Activated T-cell treated with anti-CD3 and anti-CD28 coated beads for 4 hours (primary cell): ENCODE measurements at places on chromosomes 3 and 15.

GRCh38 chr15:62502451-62502850 is 337.4 kb upstream of the C2CD4B start:
- DNase-seq = no peak

GRCh38 chr3:99772671-99773070 is 45.0 kb upstream of the CMSS1 start:
- DNase-seq = no peak

GRCh38 chr3:94709249-94709902 is 646.5 kb downstream of the NSUN3 start:
- DNase-seq = no peak

DNA sequence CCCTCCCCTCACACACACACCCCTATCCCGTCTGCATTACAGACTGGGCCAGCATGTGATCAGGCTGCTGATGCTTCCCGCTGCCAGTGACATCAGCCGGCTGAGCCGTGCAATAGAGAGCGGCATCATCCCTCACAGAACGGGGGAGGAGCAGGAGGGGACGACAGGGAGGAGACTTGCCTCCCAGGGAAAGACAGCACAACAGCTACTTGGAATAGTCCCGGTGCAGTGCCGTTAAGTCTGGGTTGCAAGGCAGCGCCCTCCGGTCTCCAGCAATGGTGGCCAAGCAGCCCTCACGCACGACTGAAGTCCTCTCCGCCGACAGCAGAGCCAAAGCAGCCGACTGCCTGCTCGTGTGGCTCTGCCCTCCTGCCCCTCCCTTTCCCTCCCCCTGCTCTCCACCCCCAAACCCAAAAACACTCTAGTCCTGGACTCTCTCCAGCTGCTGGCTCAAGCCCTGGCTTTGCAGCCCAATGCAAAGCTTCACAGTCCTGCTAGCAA is 31.5 kb upstream of the RPS17 start:
- DNase-seq = no peak

DNA sequence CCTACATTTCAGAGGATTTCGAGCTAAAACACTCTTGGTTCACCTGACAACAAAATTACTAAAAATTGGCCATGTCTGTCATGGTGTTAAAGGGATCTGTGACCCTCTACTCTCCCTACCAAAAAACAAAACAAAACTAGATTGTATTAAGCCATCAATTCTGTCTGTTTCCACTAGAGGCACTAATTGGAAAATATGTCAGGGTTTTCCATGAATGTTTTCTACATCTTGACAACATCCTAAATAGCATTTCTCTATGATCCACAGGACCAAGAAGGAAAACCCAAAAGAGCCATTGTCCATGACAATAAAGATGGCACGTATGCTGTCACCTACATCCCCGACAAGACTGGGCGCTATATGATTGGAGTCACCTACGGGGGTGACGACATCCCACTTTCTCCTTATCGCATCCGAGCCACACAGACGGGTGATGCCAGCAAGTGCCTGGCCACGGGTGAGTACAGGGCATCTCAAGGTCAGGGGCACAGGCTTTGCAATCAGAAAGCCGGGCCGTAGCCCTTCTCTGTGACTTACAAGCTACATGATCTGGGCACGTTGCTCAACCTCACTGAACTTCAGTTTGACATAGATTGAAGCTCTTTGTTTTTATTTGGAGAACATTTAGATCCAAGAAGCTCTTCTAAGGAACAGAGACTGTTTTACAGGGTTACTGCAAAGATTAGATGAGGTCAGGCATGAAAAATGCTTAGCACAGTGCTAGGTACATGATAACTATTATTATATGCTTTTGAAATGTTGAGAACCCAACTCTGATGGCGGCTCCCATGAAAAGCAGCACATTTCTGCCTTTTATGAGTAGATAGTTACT is 74.8 kb downstream of the DNASE1L3 start:
- no peak for DNase-seq

DNA sequence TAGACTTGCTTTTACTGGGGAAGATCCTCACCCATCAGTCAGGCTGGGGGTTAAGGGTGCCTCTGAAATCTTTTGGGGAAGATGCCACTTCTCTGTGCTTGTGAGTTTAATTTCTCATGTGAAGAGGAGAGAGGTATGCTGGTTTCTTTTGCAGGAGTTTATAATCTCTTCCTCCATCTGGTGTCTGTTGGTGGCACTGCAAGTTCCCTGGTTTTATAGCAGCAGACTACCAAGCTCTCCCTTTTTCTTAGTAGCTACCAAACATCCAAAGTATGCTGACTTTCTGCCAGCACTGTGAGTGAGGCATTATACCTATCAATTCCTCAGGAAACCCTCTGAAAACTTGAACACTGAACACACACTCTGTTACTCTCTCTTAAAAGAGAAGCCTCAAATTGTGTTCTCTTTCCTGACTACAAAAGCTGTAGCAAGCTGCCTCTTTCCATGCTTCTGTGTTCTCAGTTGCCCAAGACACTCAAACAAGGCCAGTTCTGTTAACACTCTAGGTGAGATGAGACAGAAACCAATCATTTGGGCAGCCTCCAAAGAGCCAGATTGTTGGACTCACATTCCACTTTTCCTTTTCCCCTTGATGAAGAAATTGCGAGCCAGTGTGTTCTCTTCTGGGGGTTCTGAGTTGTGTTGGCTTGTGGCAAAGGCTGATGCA is 299.5 kb downstream of the GAP43 start:
- DNase-seq = no peak

DNA sequence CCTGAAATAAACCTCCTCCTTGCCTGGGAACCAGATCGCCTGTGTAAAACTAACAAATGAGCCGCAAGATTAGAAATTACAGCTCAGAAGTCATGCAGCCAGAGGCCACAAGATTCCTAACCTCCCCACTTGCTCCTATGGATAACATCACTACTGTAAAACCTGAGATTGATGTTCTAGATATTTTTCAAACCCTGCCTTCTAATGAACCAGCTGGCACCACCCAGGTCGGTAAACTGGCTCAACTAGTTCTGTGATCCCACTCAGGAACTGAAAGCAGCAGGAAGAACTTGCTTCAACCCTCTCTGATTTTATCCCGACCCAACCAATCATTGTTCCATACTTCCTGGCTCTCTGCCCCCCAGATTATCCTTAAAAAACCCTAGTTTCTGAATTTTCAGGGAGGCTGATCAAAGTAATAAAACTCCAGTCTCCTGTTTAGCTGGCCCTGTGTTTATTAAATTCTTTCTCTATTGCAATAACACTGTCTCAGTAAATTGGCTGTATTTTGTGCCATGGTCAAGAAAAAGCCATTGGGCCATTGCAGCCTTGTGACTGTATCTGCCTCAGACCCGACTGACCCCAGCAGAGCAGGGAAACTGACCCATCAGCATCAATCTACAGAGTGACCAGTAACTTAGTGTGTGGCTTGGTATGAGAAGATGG is 98.9 kb downstream of the RPLP1 start:
- no peak for DNase-seq

DNA sequence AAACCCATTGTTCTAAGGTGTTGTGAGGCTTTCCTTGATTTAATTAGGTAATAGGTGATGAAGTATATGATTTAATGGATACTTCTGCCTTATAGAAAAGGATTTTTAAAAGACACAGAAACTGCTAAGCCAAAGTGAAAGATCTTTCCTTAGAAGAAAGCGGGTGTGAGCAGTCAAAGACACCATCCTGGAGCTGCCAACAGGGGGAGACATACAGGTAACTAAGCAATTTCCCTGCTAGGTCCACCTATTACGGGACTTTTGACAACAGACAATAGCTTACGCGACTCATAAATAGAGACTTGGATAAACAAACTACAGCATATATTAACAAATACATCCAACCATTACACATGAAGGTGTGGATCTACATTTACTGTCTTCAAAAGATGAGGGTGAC is 669.5 kb downstream of the SQOR start:
- no peak for DNase-seq

DNA sequence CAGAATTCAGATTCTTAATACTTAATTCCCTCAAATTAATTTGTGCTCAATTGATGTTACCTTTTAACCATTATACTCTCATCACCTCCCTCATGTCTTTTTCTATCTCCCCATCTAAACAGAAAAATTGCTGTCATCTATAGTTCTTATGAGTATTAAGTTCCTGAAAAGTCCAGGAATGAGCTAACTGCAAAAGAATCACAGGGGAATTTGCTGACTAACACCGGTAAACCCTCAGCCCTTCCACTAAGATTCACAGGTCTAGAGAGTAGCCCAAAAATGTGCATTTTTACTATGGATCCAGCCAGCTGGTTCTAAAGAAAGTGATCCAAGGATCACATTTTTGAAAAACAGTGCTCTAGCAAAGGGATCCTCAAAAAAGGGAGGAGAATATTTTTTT is 67.0 kb downstream of the SETD2 start:
- no peak for DNase-seq

DNA sequence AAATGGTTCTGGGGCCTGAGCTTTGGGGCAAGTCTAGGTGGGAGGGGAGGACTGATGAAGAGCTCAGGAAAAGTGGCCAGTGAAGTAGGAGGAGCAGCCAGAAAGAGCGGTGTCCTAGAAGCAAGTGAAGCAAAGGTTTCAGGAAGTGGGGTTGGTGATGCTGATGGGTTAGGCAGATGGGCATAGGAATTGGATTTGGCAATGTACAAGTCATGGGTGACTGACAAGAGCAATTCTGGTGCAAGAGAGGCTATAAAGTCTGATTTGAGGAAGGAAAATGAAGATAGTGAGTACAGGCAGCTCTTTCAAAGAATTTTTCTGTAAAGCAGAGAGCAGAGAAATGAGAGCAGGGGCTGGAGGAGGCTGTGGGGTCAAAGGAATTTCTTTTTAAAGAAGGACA is 19.7 kb downstream of the ALPK3 start:
- no peak for DNase-seq

- no peak for DNase-seq
Measured at GRCh38 chr3:194696702-194697101, 11.0 kb downstream of the FAM43A start.

DNA sequence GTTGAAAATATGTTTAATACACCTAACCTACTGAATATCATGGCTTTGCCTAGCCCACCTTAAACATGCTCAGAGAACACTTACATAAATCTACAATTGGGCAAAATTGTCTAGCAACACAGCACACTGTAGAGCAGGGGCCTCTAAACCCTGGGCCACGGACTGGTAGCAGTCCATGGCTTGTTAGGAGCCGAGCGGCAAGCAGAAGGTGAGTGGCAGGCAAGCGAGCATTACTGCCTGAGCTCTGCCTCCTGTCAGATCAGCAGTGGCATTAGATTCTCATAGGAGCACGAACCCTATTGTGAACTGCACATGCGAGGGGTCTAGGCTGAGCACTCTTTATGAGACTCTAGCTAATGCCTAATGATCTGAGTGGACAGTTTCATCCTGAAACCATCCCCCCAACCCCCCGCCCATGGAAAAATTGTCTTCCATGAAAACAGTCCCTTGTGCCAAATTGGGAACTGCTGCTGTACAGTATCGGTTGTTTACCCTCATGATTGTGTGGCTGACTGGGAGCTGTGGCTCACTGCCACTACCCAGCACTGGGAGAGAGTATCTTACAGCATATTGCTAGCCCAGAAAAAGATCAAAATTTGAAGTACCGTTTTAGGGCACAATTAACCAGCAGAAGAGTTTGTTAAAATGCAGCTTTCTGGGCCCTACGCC is 26.1 kb downstream of the CMSS1 start:
- DNase-seq = no peak

GRCh38 chr3:77240072-77240650 is 200.3 kb downstream of the ROBO2 start:
- DNase-seq = no peak

DNA sequence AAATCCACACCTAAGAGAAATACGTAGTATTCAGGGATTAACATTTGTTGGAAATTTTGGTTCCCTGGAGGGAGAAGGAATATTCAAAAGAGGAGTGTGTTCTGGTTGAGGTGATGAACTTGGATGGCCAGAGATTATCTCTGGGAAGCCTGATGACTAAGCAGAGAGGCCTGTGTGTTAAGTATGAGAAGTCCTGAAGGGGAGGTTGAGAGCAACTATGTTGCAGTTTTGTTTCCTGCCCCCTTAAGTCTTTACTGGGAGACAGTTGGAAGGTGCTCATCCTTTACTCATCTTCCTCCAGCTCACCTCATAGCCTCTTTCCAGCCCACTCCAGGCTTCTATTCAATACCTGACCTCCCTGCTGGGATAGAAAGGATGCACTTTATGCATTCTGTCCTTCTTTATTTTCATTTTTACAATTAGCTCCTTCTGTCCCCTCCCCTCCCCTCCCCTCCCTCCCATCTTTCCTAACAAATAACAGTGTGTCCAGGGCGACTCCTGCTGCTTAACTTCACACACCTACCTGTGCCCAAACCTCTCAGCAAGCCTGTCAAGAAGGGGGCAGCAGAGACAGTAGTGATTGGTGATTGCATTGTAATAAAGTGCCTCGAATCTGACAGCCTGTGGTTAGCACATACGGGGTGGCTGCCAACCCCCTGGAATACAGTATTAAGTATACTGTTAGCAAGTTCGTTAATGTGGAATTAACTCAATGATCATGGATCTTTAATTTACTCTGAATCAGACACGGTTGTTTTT is 11.9 kb downstream of the RAP2B start:
- DNase-seq = no peak

DNA sequence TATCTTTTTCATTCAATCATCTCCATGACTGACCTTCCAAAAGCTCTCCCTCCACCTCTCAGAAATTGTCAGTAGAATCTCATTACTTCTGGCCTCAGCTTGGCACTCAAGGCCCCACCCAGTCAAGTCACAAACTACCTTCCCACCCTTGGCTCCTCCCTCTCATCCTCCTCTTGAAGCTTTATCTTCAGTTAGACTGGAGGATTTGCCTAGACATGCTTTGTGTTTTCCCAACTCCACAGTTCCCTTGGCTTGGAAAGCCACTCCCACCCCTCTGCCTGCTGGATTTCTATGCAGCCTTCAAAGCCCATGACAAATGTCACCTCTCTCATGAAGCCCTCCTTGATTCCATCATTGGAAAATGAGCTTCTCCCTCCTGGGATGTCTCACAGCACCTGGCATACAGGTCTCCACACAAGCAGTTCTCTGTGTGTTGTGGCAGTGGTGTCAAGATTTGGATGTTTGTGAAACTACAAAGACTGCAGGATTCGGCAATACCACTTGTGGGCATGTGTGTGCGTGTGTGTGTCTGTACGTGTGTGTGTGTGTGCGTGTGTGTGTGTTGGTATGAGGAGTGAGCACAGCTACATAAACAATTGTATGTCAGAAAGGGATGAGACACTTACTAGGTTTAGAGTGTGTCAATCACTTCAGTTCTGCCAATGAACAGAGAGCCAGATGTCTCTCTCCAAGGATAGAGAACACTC is 45.3 kb upstream of the VPS8 start:
- no peak for DNase-seq

- DNase-seq = no peak
Measured at GRCh38 chr3:158127250-158128219, 17.6 kb downstream of the RSRC1 start.

DNA sequence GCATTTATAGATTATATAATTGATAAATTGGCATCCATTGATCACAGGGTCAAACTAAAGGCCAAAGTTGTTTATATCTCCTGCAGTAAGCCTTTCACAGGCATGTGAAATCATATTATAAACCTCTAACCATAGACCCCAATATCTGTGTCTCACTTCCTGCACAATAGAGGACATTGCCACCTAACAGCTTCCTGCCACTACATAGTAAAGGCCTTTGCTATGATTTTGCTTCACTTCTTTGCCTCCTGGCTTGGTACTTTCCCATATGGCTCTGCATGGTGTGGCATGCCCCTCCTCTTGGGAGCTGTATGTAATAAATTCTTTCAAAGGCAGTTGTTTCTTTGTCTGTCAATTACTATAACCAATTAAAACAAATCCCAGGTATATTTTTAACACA is 20.4 kb downstream of the ZNF662 start:
- DNase-seq = no peak

- no peak for DNase-seq
Measured at GRCh38 chr3:128573160-128573559, 77.5 kb downstream of the RPN1 start.
